ENCODE measurements at places on chromosomes 2 and 18.

DNA sequence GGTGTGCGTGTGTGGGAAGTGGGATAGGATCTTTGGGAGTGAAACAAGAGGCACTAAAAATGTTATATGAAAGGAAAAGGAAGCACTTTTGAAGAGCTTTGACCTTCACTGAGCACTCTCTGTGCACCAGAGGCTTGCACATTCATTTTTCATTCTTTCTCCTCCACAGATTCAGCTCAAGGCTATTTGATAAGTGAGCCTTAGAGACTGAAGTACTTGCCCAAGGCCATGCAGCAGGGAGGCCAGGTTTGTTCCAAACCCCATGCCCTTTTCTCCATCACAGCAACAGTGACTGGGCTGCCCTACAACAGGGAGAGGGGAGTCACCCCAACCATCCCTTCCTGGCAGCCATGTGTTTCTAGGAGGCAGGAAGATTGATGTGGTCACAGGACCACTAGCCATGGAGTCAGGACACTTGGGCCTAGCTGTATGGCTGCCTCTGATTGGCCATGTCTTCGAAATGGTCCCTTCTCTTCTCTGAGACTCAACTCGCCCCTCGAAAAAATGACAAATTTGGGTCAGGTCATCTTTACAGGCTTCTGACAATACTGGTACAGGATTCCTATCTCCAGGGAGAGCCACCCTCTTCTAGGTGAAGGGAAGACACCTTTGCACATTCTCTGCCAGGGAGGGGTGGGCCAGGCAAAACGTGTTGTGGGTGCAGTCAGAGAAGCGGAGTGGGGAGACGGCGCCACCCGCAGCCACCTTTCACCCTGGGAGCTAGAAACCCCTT lies 123.5 kb upstream of the MYCN start:
- DNase-seq: no peak

- DNase-seq: no peak
Observed at GRCh38 chr18:77608807-77609206, 359.2 kb downstream of the GALR1 start.

- no peak for DNase-seq
Observed at GRCh38 chr2:166454006-166454595, 39.9 kb downstream of the SCN7A start.

DNA sequence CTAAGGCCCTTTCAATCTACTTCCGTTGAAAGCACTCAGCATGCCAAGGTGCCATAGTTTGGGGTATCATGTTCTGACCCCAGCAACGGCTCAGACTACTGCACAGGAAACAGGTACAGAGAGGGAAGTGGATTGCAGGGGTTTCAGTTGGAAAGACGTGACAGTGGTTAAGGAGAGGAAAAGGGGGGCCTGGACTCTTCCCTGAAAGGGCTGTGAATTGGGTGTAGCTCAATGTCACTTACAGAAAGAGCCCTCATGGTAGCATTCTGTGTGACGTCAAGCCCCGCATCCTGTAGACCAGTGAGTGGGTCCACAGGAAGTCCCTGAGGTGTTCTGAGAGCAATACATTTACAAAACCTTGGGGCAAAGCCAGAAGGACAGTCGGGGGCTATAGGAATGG lies 121.5 kb upstream of the GYPC start:
- DNase-seq: no peak

GRCh38 chr2:144939590-144939989 lies 419.7 kb upstream of the ZEB2 start:
- no peak for DNase-seq

DNA sequence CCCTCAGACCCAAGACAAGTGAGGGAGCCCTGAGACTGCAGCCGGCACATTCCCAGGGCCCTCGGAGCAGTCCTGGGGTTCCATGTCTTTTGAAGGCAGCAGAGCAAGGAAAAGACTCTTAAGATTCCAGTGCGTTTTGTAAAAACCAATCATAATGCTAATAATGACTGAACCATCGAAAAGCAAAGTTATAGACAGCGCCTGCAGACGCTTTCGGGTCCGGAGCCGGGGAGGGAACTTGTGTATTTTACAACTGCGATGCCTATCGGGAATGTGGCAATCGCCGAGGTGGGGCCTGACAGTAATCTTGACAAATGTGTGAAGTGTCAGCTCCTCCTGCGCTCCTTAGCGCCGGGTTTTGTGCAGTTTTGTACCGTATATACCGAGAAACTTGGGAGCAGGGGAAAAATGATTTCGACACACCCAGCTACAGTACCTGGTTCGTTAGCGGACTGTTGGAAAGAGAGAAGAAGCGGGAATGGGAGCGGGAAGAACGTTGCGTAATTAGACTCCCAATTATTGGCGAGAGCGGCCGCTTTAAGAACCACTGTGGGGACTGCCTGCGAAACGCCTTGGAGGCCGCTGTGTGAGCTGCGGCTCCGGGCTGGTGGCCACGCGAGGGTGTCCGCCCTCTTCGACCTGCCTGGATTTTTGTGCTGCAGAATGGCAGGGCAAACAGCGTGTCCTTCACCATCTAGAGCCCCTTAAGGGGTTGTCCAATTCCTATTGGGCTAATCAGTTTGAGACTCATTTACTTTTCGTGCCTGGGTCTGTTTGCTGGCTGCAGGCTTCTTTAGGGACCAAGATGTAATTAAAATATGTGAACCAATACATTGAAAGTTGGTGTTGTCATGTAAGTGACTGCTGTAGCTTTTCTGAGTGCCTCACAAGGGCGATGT lies 2.4 kb downstream of the EPAS1 start:
- no peak for DNase-seq

- DNase-seq: no peak
Observed at GRCh38 chr2:232265329-232265728, 113.2 kb upstream of the ALPP start.

DNA sequence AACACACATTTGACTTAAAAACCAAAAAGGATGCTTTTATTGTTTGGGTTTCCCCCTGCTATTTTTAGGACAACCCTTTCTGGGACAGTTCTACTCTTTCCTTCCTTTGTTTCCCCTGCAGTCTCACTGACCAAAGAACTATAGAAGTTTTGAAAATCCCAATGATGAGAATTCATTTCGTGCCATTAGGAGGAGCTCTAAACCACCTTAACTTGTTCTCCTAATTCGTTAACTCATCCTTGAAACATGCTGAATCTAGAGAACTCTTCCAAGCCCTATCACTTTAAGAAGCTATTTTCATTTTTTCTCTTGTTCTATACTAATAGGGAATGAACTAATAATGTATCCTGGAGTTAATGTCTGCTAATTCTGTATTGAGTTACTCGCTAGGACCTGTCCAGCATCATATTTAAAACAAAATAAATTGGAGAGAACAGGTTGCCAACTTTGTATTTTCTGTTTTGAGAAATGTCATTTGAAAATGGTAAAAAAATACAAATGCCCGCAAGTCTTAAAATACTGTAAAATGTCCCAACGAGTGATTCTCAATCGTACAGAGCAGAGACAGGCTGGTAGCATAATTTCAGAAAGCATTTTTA lies 62.9 kb downstream of the AFTPH start:
- DNase-seq: no peak
